ENCODE measurements at places on chromosomes 12 and 14. TPM values are rescaled to one million over a fixed set of nuclear protein-coding genes. Genes with fewer than 3 reads are reported as not detected.
A peak's percentile ranks its signal among the peaks of the same experiment; 100 is the strongest.

The MIS18BP1 gene
- 14.9 TPM for polyA plus RNA-seq

The ANO2 gene
- polyA plus RNA-seq: not detected

The CLEC6A gene
- not detected for polyA plus RNA-seq

The TMEM233 gene
- not detected for polyA plus RNA-seq

The VWF gene
- 0.15 TPM for polyA plus RNA-seq

The PSMC1 gene
- polyA plus RNA-seq: 103 TPM

The SLC6A15 gene
- polyA plus RNA-seq: not detected

The ITPK1 gene
- 12.5 TPM for polyA plus RNA-seq

DNA sequence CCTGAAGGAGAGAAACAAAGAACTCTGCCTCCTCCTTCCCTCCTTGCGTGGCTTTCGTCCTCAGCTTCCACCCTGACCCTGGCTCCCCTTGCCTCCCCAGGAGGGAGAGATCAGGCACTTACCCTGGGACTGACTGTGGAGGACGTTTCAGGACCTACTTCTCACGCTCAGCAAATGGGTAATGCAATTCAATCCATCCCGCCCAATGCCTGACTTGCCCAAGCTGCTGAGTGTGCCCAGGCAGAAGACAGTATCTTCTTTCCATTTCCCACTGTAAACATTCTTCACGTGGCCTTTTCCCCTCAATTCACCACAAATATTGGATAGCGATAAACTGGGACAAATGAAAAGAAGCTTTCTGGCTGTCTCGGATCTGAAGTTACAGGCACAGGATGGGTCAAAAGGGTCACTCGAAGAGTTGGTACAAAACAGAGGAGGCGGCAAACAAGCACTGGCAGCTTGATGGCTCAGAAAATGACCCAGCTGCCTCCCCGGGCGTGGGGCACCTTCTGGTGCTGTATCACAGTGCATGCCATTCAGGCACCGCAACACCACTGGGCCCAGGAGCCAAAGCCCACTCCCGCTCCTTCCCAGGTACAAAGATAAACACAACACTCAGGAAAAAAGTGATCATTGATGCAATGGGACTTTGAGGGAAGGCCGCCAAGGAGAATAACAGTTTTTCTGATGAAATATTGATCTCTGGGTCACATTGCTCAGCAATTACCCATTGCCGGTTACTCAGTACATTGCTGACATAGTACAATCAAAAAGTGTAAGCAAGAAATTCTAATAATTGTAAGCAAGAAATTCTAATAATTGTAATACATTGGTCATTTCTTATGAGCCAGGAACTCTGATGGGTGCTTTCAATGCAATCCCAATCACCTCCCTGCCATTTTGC is 65.8 kb downstream of the TRIM9 start:
- no peak for DNase-seq

DNA sequence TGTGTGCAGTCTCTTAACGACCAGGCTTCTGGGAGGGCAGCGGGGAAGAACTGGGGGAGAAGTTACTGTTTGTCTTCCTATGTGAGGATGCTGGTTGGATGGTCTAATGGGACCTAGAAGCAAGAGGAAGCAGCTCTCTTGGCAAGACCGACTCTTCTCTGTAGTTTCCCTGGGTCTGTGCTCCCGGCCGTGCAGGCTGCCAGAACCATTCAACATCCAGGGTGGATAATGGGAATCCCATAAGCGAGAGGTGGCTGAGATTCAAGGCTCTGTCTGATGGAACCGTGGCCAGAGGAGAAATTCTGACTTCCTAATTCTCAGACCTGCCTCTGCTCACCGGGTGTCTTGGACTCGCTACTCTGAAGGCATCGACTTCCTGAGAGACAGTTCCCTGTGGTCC is 561.0 kb upstream of the TBX3 start:
- no peak for DNase-seq

DNA sequence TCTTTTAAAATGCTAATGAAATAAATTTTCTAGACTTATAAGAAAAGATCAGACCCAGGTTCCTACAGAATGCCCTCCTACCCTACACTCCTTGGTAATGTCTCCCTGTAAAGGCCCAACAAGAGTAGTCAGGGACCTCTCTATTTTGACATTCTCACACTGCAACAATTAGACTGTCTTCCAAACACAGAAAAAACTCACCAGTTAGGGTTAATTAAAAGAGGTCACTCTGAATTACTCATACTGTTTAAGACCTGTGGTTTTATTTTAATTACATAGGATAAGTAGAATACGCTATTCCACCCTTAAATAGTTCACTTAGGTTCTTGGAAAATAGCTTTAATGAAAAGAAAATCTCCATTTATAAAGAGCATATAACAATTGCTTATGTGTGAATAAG is 142.4 kb downstream of the ITPR2 start:
- DNase-seq: no peak

DNA sequence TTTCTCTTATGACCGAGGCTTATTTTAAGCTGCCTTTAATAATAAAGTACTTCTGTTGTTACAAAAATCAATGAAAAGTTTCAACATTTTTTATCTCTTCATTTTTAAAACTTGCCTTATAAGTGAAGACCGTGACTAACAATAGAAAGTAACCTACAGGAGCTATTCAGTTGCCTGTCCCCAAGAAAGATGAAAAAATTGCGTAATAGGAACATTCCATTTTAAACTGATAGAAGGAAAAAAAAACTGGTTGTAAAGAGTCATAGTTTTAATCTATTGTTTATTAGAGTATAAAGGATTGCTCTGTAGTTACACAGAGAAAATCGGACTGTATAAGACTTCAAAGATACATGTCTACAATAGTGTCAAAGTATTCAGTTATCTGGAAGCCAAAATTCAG is 83.3 kb downstream of the DAAM1 start:
- no peak for DNase-seq

DNA sequence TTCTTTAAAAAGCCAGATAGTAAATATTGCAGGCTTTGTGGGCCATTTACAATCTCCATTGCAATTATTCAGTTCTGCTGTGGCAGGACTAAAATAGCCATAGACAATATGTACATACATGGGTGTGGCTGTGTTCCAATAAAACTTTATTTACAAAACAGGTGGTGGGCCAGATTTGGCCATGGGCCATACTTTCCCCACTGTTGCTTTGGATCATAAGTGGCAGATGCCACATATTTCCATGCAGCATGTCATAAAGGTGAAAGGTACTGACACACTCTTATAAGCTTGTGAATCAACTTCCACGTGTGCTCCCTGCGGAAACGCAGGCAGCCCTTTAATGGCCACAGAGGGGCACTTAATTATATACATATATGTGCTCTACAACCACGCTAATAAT is 244.4 kb upstream of the FOXN3 start:
- DNase-seq: no peak

- no peak for DNase-seq
Observed at GRCh38 chr14:65462411-65462810, 49.9 kb downstream of the FUT8 start.

GRCh38 chr14:71659159-71659558 is 273.1 kb upstream of the RGS6 start:
- no peak for DNase-seq

DNA sequence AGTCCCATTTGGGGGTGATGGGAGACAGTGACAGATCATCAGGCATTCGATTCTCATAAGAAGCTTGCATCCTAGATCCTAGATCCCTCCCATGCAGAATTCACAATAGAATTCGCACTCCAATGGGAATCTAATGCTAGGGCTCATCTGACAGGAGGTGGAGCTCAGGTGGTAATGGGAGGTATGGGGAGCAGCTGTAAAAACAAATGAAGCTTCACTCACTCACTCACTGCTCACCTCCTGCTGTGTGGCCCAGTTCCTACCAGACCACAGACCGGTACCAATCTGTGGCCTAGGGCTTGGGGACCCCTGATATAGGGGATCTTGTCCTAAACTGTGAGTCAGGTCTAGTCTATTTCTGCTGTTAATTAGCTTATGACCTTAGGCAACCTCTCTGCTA is 40.1 kb upstream of the EPS8 start:
- DNase-seq: no peak

- no peak for DNase-seq
Observed at GRCh38 chr14:99038431-99038820, 233.6 kb downstream of the BCL11B start.

- DNase-seq: no peak
Observed at GRCh38 chr14:80304125-80304766, 92.9 kb upstream of the DIO2 start.

- DNase-seq: no peak
Observed at GRCh38 chr12:13843841-13844240, 137.6 kb downstream of the GRIN2B start.

GRCh38 chr12:22130671-22131070 is 84.7 kb downstream of the CMAS start:
- DNase-seq: no peak

DNA sequence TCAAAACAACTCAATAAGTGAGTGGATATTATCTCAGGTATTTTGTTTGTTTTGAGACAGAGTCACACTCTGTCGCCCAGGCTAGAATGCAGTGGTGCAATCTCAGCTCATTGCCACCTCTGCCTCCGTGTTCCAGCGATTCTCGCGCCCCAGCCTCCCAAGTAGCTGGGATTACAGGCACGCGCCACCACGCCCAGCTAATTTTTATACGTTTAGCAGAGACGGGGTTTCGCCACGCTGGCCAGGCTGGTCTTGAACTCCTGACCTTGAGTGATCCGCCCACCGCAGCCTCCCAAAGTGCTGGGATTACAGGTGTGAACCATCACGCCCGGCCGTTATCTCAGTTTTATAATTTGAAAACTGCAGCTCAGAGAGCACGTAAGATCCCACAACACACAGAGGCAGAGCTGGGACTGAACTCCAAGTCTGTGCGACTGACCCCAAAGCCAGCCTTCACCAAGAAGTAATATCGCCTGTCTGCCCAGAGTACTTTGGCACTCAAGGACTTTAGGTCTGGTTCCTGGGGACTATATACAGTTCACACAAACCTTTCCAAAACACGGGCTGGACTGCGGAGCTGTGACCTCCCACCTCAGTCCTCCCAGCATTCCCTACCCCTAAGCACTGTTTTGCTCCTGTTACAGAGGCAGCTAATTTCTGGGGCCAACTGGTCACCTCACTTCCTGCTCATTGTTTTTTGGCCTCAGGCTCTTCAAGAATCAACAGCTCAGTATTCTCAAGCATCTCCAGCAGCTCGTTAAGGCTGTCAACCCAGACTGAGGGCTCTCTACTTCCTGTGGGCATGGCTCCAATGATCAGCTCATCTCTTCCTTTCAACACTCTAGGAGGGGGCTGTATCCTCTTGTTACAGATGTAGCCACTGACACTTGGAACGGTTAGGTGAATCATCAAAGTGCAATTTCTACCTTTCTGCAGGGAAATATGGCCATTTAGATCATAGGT is 22.5 kb downstream of the TESC start:
- DNase-seq: no peak

DNA sequence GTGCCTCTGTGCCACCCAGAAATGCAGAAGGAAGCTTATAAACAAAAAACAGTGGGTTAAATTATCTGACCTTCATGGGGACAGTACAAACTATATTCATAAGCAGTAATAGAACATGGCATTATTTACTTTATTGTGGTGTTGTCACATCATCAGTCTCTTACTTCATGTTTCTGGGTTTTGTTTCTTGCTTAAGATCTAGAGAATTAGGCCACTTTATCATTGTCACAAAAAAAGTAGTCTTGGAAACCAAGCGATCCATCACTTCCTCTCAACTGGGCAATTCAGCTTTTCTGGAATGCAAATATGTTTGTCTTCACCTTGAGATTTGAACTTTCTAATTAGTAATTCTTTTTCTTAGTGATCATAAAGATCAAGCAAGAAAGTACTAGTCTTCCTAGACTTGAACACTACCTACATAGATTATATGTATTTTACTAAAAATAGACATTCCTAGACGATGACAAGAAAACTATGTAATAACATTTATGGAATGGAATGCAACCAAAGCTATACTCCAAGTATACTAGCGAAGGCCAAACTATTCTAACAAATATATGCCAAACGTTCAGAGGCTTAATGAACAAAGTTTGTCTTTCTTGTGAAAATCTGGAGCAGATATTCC is 363.4 kb downstream of the DAD1 start:
- DNase-seq: no peak

DNA sequence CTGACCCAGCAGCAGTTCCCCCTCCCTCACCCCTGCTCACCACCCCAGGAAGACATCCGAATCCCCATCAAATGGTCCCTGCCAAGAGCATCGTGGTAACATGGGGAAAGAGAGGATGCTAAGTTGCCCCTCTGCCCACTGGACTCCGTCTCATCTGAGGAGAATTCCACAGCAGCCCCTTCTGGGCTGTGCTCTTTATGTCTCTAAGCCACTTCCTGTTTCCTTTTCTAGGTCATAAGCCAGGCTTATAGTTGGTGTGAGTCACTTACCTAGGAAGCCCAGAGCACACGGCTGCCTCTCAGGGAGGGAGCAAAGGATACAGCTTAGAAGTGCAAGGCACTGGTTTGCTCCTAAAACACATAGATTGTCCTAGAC is 76.0 kb downstream of the VCPKMT start:
- DNase-seq: peak; percentile 70

GRCh38 chr12:28242129-28242495 is 51.9 kb downstream of the CCDC91 start:
- DNase-seq: no peak

DNA sequence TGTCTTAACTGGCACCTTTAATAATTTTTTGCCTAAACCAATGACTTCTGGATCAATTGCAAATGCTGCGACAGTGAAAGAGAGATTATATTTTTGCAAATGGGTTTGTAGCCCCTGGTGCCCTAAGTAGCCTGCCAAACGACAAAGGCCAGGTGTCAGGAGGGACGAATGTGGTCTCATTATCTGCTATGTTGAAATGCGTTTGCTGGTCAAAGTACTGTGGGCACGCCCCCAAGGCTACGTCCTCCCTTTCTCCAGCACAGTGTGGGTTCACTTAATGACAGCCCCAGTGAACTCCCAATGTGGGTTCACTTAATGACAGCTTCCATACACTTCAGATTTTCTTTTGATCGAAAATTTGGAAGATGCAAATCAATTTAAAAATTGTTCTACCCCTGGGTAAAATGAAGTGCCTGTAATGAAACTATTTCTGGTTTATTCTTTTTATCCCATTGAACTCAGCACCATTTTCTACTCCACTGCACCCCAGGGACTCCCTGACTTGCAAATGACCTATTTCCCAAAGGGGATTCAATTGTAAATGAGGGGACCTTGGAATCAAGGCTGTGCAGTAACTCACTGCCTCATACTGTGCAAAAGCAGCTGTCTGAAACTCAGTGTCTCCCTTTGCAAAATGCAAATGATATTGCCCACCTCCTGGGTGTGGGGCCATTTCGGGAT is 1.4 kb downstream of the SERPINA11 start:
- DNase-seq: no peak

GRCh38 chr12:59036973-59037762 is 116.9 kb upstream of the LRIG3 start:
- no peak for DNase-seq
